ENCODE measurements at places on chromosomes 2 and 18. TPM values are rescaled to one million over a fixed set of nuclear protein-coding genes. Genes with fewer than 3 reads are reported as not detected.

DNA sequence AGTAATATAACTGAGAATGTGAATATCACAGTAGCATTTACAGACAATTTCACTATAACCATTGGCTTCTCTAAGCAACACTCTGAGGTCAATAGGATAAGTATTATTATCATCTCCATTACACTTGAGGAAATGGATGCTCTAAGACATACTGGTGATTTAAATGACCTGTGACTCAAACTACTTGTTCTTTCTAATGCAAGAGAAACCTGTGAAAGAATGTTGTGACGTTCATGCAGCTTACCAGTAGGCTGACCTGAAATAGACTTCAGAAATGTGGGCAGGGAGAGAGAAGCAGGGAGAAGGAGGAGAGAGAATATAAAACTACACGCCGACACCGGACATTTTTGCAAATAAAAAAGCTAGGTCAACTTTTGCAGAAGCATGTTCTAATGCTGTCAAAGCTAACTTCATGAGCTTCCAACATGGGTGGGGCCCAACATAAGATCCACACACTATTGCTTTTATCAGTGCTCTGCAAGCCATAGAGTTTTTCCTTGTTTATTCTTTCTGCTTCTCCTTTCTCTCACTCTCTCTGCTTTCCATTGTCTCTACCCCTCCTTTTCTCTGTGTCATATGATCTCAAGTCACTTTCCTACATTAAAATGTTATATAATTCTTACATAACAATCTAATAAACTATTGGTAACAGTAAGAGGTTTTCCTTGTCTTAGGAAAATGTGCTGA lies 217.6 kb upstream of the FN1 start:
- DNase-seq: no peak

DNA sequence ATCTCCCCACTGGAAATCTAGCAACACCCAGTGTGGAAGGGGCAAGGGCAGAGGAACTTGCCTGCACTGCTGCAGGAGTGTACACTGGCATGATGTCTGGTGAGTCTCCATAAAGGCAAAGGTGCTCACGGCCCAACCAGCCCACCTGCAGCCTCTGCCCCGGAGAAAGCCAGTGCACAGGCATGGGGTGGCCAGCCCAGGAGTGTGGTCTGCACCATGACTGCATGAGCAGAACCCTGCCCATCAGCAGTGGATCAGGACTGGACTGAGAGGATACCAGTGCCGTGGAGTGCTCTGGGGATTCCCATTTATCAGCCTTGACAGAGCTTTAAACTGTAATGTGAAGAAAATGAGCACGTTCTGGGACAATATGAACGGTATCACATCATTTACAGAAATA lies 342.6 kb upstream of the HS6ST1 start:
- DNase-seq: no peak

GRCh38 chr2:216664593-216665034 lies 30.7 kb downstream of the IGFBP5 start:
- DNase-seq: no peak

GRCh38 chr2:231926761-231927565 lies 767 bp upstream of the NPPC start:
- no peak for DNase-seq

DNA sequence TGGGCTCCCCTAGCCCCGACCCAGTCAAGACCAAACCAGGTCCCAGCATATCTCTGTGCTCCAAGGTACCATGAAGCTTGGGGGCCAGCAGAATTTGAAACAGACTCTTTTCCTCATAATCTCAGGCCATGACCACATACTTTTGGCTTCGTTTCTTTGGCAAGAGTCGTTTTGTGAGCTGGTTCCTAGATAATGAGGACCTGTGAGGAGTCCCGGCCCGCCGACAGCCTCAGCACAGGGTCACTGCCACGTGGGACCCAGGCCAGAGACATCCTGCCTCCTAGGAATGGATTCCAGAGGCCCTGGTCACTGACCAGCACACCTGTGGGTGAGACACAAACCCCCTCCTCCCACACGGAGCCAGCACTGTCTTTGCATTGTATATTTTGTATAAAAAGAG lies 73.5 kb downstream of the VAPA start:
- DNase-seq: no peak

DNA sequence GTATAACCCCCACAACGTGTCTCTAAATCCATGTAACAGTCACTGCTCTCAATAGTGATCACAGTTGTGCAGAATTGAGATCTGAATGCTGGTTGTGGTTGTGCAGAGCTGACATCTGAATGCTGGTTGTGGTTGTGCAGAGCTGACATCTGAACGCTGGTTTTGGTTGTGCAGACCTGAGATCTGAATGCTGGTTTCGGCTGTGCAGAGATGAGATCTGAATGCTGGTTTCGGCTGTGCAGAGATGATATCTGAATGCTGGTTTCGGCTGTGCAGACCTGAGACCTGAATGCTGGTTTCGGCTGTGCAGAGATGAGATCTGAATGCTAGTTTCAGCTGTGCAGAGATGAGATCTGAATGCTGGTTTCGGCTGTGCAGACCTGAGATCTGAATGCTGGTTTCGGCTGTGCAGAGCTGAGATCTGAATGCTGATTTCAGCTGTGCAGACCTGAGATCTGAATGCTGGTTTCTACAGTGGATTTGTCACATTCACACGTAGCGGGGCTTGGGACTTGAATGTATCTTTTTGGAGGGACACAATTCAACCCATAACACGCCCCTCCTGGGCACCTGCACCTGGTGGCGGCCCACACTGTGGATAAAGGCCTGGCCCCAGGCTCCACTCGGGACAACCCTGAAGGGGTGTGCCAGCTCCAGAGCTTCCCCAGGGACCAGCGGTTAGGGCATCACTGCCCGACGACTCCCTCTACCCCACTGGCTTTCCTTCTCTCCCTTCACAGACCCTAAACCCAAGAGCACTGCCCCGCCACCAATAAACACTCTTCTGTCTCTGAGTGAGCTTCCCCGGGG lies 51.1 kb upstream of the SLC66A3 start:
- DNase-seq: peak; percentile 70

L3MBTL4 gene
- 0.07 TPM for total RNA-seq

NEU4 gene
- not detected for total RNA-seq

OSBPL1A gene
- total RNA-seq: 1.5 TPM

PROKR1 gene
- total RNA-seq: not detected

All from CD8-positive, alpha-beta memory T cell (primary cell).